GM03348 (cell line): ENCODE measurements at places on chromosomes 16 and 17.

GRCh38 chr16:77290451-77291115 lies 91.4 kb downstream of the SYCE1L start:
- no peak for DNase-seq

- DNase-seq, result peak; percentile 29
These were observed 67.7 kb upstream of the GSG1L start for GRCh38 chr16:28131181-28131580.

DNA sequence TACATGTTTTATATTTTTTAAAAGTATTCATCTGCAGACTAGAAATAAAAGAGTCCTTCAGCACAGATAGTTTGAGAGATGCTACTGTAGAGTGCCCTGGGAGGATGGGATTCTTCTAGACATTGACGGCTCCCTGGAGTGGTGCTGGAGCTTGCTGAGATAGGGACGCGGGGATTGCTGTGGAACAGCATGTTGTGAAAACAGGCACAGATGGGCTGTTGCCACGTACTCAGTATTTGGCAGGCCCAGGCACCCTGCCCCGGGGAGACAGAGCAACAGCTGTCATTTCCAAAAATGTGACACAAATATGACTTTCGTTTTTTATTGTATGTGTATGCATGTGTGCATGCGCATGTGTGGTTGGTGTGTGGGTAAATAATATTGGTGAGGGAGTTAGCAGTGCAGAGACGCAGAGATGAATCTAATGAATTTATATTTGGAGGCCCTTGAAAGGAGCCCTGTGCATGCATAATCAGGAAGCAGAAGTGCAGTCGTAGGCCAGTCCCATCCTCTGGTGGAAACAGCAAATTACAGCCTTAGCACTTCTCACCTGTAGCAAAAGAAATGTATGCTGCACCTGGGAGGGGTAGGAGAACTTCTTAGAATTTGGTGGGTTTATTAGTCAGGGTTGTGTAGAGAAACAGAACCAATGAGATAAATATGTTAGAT lies 6.2 kb upstream of the ABCA8 start:
- no peak for DNase-seq

GRCh38 chr17:78141437-78142118 lies 4.6 kb upstream of the C17orf99 start:
- DNase-seq, result no peak

DNA sequence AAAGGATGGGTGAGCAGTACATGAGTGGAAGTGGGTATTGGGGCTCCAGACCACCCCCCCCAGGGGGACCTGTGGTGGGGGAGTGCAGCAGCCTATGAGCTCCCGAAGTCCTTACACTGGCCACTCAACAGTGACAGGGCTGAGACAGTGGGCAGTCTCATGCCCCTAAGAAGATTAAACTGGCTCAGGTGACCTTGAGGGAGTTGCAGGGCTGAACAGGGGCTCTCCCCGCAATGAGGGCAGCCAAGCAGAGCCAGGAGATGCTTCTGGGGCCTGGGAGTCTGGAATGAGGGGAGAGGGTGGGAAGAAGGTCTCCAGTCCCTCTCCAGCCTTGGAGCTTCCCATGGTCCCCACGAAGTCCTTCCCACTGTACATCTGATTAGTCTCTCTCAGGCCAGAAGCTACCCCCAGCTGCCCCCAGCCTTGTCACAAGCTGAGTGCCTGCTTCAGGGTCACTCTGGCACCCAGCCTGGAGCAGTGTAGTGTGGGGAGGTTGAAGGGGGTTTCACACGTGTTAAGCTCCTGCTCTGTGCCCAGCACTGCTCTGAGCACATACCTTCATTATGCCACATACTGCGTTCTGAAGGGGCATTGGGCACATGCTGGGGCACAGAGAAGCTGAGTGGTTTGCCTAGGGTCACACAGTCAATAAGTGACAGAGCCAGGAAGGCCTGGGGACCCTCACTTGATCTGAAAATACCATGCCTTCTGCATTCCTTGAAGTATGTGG lies 1.0 kb upstream of the CDH16 start:
- DNase-seq, result no peak

- DNase-seq, result peak; percentile 78
These were observed 624 bp downstream of the G6PC3 start for GRCh38 chr17:44071198-44071520.

- DNase-seq, result no peak
These were observed 68.1 kb upstream of the CPHXL start for GRCh38 chr16:75794426-75794825.

GRCh38 chr17:56742601-56743000 lies 91.1 kb downstream of the C17orf67 start:
- DNase-seq, result no peak

DNA sequence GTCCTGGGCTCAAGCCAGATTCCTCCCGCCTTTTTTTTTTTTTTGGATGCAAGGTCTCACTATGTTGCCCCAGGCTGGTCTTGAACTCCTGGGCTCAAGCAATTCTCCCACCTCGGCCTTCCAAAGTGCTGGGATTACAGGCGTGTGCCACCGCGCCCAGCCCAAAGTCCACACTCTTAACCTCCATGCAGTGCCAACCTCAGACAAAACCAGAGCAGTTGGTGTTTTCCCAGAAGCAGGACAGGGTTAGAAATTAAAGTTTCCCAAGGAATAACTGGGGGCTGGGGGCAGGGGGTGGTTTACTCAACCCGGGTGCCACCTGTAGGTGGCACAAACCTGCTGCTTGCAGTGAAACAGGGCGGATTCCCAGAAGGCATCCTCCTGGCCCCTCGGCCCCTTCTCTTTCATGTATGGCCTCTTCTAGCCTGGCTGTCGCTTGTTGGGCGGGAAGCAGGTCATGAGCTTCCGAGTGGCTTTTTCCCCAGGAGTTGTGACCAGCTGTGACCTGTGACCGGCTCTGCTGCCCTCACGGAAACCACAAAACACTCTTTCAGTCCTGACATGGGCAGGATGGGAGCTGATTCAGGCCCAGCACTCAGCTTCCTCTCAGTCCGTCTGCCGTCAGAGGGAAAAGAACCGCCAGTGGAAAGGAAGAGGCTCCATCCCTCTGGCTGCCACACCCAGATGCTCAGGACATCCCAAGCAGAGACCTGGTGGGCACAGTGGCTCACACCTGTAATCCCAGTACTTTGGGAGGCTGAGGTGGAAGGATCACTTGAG lies 25.6 kb upstream of the USP7 start:
- DNase-seq, result no peak

- peak; percentile 92 for DNase-seq
These were observed at the start of gene RPL19 for GRCh38 chr17:39200070-39200879. Gene RPL19 (plus strand): TSS chr17:39200283. CDS start chr17:39200345, 62 bp downstream.

DNA sequence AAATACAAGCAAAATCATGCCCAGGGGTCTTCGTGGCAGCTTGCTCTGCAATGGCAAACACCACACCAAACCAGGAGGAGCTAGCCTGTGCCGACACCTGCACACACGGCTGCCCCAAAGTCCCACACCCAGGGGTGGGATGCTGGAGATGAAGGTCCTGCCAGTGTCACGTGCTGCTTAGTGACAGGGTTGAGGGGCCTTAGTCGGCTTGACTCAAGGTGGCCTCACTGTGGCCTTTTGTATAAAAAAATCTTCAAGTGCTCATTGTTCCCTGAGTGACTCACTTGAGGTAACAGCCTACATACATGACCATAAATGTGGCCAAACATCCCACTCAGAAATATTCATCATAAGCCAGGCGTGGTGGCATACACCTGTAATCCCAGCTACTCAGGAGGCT lies 7.3 kb downstream of the TRIM65 start:
- no peak for DNase-seq

DNA sequence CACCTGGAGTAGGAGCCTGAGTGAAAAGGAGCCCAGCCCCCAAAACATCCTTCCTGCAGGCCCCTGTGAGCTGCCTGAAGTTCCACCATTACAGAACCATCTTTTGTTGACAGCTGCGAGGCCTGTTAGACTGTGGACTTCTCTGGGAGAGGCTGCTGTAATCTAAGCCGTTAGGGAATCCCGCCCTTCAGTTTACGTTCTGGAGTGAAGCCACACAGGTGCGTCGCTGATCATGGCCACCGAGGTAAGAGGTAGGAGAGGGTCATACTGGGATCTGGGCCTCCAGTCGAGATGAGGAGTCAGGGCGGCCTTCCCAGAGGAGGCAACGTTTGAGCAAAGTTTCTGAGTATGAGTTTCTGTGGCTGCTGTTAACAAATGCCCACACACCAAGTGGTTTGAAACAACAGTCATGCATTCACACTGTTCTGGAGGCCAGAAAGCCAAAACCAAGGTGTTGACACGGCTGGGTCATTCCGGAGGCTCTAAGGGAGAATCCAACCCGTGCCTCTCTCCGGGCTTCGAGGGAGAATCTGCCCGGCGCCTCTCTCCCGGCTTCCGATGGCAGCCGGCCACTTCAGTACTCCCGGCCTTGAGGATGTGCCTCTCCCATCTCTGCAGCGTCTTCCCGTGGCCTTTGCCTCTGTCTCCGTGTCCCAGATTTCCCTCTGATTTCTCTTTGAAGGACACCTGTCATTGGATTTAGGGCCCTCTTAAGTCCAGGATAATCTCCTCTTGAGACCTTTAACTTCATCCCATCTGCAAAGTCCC lies 26.6 kb upstream of the ATP2C2 start:
- DNase-seq, result no peak

DNA sequence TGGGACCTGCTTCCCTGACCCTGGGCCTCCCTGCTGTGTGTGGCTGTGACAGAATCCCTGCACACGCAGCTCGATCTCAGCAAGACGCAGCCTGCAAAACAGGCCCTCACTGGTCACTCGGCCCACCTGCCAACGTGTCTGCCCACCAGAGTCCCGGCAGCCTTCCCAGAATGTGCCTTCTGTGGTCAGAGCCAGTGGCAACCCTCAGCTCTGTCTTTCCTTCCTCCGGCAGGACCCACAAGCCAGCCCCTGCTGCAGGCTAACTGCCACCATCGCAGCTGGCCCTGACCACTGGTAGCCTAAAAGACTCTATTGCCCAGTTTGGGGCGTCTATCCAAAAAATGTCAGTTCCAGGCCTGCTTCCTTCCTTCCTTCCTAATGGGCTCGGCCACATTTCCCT lies 83.2 kb downstream of the LITAF start:
- DNase-seq, result no peak
